ENCODE measurements at places on chromosomes 11 and 22.

DNA sequence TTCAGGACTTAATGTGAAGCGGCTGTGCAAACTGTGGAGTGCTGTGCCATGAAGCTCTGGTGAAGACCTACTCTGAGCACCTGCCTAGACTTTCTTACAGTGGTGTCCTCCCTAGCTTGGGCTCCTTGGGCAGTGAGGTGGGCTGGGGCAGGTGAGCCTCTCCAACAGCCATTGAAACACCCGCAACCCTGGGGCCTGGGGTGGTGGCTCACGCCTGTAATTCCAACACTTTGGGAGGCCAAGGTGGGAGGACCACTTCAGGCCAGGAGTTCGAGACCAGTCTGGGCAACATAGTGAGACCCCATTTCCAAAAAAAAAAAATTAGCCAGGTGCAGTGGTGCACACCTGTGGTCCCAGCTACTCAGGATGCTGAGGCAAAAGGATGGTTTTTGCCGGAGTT lies 14.3 kb upstream of the SEC14L3 start:
- no peak for DNase-seq

- no peak for DNase-seq
Observed at GRCh38 chr22:34038801-34039555, 118.7 kb upstream of the LARGE1 start.

DNA sequence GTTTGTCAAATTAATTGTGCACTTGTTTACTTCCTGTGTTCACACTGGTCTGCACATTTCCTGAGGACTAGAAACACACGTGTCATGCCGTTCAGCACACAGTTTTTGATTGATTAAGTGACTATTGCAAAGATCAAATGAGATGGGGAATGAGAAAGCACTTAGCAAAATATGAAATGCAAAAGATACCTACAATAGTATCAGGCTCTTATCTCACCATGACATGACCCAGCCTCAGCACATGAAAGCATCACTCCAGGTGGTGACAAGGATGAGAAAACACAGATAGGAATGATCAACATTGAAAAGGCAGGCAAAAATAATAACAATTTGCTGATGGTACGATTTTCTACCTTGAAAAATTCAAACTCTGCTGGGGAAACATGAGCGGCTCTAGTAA lies 42.1 kb upstream of the TP53I11 start:
- no peak for DNase-seq

GRCh38 chr22:46460857-46461256 lies 76.6 kb downstream of the CELSR1 start:
- DNase-seq = no peak

DNA sequence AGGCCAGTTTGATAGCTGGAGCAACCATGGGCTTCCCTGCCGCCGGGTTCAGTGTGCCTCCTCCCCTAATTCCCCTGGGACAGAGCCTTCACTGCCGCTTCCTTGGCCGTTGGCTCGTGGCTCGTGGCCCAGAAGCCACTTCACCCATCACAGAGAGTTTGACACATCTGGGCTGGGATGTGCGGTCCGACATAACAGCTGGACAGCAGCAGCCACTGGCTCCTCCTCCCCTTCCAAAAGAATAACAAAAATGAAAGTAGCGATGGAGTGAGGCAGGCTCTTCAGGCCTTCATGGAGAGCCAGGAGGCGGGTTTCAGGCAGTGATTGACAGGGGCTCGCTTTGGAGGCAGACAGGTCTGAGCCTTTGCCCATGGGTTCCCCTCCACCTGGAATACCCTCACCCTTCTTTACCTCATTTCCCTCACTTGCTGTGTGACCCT lies 8.2 kb downstream of the CREB3L1 start:
- DNase-seq = no peak

GRCh38 chr11:127194521-127194920 lies 194.0 kb upstream of the KIRREL3 start:
- DNase-seq = no peak

DNA sequence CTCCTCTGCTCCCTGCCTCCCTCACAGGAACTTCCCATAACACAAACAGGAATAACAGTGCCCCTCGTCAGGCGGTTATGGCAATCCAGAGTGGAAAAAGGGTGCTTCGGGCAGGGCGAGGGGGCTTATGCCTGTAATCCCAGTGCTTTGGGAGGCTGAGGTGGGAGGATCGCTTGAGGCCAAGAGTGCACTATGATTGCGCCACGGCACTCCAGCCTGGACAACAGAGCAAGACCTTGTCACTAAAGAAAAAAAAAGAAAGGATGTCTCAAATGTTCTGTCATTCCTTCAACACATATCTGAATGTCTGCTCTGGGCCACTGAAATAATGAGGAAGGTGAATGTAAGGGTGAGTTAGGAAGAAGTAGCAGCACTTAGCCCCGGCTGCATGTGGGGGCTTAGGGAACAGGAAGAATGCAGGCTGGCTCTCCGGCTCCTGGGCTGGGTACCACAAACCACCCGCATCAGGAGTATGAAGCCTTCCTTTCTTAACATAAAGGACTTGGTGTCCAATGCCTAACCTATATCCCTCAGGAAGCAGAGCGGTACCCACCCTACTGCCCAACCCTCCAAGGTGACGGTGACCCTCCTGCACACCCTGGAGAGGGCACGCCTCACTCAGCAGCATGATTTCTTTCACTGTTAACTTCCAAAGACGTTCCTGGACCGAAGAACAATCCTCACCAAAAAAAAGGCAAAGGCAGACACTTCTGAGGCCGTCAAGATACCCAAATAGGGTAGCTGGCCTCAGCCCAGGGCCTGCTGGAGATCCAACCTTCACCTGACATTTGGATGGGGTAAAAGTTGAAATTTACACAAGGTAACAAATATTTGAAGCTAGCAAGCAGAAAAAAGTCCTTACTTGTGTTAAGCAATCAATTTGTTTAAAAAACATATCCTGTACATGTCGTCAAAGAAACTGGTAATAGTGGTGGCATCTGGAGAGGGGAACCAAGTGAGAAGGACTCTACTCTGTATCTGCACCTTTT lies 3.8 kb downstream of the CPT1A start:
- DNase-seq = no peak

DNA sequence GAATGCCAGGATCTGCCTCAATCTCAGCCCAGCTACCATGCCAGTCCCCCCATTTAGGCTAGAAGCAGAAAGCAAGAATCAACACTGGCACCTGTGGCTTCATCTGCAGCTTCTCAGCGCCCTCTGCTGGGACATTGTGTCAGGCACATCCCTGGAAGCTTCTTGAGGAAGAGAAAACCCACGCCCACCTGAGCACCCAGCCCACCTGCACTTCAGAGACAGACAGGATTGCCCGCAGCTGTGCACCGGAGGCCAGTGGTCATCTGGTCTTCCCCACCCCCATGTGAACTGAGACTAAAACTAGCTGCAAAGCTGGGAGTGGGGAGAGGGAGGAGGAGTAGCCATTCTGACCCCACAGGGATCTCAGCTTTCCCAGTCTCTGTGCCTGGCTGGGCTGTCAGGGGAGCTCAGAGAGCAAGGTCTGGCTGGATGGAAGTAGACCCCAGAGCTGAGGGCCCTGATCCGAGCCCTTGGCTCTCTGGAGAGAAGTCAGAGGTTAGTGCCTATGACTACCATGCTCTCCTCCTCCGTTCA lies 66.8 kb downstream of the FEZ1 start:
- no peak for DNase-seq

GRCh38 chr22:50444663-50445062 lies 30.2 kb downstream of the SBF1 start:
- no peak for DNase-seq

DNA sequence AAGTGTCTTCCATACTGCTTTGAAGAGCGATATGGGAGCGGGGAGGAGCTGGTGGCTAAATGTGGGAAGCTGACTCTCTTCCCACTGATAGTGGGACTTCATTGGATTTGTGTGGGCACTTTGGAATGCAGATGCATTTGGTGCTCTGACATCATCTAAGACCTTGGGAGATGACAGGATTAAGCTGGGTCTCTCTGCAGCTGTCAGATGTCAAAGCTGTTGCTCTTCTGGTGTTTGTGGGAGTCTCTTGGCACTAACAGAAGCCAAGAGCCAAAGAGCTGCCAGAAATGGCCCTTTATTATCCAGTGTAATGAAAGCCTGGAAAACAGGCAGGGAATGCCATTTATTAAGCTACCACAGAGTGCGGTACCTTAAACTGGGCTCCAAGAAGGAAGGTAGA lies 20.6 kb downstream of the GRAMD1B start:
- no peak for DNase-seq

- DNase-seq = no peak
Observed at GRCh38 chr11:120674542-120674941, 163.0 kb downstream of the GRIK4 start.

DNA sequence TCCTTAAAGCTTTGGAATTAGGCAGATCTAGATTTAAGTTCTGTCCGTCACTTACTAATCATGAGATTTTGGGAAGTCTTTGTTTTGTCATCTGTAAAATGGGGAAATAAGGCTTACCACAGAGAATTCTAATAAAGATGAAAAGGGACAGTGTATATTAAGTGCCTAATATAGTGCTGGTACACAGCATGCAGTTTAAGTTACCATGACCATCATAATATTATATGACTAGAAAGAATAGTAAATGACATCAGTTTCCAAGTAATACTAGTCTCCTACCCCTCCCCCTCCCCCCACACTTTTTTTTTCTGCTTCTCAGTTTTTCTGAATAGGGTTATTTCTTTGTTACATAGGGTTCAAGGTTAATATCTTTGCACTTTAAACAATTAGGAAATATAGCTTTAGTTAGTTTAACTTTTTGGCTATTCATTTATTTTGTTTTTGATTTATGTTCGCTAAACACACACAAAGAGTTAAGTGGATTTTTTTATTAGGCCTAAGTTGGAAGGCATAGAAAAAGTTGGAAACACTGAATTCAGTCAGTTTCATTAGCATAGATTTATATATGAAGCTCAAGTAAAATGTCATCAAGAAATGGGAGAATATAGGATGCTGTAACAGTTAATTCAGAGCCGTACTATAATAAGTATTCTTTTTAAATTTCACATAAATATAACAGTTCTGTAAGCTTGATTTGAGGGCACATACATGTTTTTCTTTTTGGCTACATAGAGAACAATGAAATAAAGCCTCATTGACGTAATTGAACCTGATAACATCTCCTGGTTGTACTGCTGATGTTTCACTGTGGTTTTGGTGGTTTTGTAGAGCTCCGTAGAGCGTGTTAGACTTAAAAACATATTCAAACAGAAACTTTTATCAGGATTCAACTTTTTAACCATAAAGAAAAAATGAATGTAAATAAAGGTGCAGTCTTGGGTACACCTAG lies 121.2 kb downstream of the PDE3B start:
- DNase-seq = no peak

DNA sequence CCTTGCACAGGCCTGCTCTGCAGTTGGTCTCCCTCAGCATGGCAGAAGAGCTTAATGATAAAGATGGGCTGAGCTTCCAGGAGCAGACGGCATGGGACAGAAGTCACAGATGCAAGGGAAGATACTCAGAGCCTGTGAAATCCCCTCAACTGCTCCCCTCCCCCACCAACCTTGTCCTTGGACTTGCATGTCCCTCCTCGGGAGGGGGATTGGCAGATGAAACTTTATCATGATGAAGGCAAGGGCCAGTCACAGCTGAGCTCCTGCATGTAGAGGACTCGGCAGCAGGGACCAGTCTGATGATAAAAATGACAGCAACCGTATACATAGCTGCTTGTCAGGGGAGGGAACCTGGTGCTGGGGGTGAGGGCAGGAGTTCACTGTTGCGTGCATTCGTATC lies 6.8 kb upstream of the SLC22A8 start:
- DNase-seq = no peak

DNA sequence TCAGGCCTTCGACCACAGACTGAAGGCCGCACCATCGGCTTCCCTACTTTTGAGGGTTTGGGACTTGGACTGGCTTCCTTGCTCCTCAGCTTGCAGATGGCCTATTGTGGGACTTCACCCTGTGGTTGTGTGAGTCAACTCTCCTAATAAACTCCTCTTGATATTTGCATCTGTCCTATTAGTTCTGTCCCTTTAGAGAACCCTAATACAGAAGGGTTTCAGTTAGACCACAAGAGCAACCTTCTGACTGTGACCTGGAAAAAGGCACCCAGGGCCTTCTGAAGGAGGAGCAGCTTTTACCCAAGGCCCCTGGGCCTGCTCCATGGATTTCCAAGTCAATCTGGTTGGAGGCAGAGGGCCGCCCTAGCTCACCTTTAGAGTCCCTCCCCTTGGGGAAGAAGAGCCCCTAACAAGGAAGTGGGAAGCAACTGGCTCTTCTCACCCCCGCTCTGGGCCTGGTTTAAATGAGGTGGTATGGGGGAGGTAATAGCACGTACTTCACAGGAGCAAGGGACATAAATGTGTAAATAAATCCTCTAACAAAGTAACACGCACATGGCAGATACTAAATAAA lies 11.2 kb upstream of the CHST1 start:
- no peak for DNase-seq

DNA sequence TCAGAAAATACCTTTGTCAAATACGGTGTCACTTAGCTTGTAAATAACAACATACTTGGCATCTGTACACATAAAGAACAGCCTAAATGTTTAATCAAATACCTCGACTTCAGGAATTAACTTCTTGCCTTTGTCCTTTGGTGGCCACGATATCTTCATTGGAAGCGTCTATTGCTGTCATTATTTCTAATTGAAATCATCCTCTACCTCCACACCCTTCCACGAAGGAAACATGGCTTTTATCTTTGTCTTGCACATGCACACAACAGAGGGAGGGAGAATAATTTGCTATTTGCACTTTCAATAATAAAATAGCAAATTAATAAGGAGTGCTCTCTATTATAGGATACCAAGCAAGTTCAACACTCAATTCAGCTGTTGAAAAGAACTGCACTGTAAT lies 25.8 kb upstream of the SOX6 start:
- no peak for DNase-seq
